ENCODE measurements at places on chromosomes 7 and 10. TPM values are rescaled to one million over a fixed set of nuclear protein-coding genes. Genes with fewer than 3 reads are reported as not detected.

- no peaks in the 10 kb centered on the region for H3K27me3 ChIP-seq
- H3K4me3 ChIP-seq = no peak overlapping the region
- no peaks in the 10 kb centered on the region for H3K36me3 ChIP-seq
- no peak overlapping the region for H3K27ac ChIP-seq
- no peaks in the 10 kb centered on the region for H3K4me1 ChIP-seq
Measured at GRCh38 chr7:20021831-20022230, 195.4 kb downstream of the MACC1 start.

GRCh38 chr7:43758822-43759683, 573 bp downstream of the BLVRA start:
- peak; percentile 65 for DNase-seq
- H3K27ac ChIP-seq = peak overlapping the region; percentile 68
- H3K4me1 ChIP-seq = peaks cover 33% of the 10 kb centered on the region
- H3K4me3 ChIP-seq = peak overlapping the region; percentile 64
- H3K36me3 ChIP-seq = no peaks in the 10 kb centered on the region
- peaks cover 4% of the 10 kb centered on the region for H3K27me3 ChIP-seq

DNA sequence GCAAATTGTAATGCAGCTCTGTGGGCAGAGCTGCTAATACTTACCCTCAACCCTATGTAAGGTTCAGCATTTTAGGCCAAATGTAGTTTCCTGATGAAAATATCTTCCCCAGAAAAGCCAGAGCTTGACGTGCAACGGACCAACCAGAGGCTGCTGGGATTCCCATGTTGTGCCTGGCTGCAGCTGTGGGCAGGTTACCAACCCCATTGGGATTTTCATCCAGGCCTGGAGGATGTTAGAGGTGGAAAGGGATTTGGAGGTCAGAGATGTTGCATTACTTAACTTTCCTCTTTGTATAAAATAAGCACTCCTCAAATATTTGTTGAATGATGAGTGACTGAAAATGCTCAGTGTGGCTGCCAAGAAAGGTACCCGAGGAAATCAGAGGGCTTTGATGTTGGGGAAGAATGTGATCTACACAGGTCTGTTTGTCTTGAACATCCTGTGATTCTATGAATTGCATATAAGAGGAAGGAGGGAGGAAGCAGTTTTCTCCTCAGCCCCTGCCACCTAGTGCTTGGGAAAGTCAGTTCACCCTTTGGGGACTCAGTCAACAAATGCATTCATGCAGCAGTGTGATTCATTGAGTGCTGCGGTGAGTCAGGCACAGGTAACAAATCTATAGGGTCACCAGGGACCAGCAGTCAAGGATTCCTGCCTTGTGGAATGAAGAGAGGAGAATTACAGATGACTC, 487.2 kb downstream of the RPS24 start:
- no peak overlapping the region for H3K4me3 ChIP-seq
- H3K27me3 ChIP-seq = peaks cover 14% of the 10 kb centered on the region
- DNase-seq = peak; percentile 36
- no peaks in the 10 kb centered on the region for H3K4me1 ChIP-seq
- H3K27ac ChIP-seq = no peak overlapping the region
- no peaks in the 10 kb centered on the region for H3K36me3 ChIP-seq

GRCh38 chr7:118104812-118105441, 79.0 kb upstream of the LSM8 start:
- no peak overlapping the region for H3K27ac ChIP-seq
- no peaks in the 10 kb centered on the region for H3K27me3 ChIP-seq
- no peaks in the 10 kb centered on the region for H3K4me1 ChIP-seq
- H3K4me3 ChIP-seq = no peak overlapping the region
- no peaks in the 10 kb centered on the region for H3K36me3 ChIP-seq

DNA sequence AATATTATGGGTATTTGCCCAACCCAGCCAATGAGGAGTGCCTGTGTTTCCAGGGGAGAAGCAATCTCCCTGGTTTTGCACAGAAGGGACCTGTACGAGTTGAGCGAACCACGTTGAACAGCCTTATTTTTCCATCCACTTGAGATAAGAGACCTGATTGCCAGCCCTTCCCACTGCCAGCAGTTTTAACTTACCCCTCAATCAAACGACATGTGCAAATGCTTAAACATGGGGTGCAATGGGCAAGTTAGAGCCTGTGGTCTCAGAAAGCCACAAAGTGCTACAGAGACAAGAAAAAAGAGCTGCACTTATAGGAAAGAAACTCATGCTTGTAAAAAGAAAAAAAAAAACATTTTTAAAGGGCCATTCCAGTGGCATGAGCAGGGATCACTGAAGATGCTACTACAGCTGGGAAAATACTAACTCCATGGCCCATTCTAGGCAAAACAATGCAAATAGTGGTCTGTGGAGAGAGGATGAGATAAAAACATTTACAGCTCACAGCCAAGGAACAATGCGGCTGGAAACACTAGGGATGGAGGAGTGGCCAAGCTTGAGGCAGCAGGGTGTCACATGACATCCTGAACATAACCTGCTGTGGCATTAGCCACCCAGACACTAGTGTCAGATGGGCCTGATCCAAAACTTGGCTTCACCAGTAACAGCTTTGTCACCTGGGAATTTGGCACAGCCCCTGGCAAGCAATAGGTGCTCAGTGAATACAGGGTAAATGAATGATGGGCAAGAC, 162.8 kb downstream of the ELMO1 start:
- peak overlapping the region; percentile 62 for H3K27ac ChIP-seq
- peaks cover 14% of the 10 kb centered on the region for H3K36me3 ChIP-seq
- DNase-seq = peak; percentile 39
- H3K4me3 ChIP-seq = no peak overlapping the region
- H3K27me3 ChIP-seq = no peaks in the 10 kb centered on the region
- peaks cover 30% of the 10 kb centered on the region for H3K4me1 ChIP-seq

GRCh38 chr7:95863-96260, 96.5 kb upstream of the FAM20C start:
- peaks cover 21% of the 10 kb centered on the region for H3K27me3 ChIP-seq
- H3K36me3 ChIP-seq = no peaks in the 10 kb centered on the region
- H3K4me3 ChIP-seq = no peak overlapping the region
- DNase-seq = no peak

GRCh38 chr10:71044720-71045119, 156.4 kb upstream of the PCBD1 start:
- H3K27me3 ChIP-seq = no peaks in the 10 kb centered on the region
- no peak overlapping the region for H3K4me3 ChIP-seq
- H3K4me1 ChIP-seq = no peaks in the 10 kb centered on the region
- DNase-seq = no peak
- H3K27ac ChIP-seq = no peak overlapping the region
- H3K36me3 ChIP-seq = no peaks in the 10 kb centered on the region

DNA sequence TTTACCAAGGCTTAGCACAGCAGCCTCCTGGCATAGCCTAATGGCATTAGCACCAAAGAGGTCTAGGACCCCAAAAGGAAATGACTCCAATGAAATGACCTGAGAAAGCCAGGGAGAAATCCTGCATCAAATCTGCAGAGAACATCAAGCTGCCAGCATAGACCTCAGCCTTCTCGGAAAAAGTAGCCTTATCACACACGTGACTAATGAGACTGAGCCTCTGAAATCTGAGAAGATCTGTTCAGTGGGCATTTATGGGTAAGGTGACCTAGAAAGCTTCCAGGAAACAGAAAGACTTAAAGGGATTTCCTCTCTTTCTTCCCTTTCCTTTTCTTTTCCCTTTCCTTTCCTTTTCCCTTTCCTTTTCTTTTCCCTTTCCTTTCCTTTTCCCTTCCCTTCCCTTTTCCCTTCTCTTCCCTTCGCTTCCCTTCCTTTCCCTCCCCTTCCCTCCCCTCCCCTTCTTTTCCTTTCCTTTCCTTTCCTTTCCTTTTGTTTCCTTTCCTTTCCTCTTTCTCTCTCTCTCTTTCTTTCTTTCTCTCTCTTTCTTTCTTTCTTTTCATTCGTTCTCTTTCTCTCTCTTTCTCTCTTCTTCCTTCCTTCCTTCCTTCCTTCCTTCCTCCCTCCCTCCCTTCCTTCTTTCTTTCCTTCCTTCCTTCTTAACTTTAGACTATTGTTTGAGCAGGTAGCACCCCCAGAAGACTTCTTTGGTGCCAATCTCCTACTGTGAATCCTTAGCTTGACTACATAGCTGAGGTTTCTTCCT, 23.1 kb upstream of the PTTG1IP2 start:
- peaks cover 17% of the 10 kb centered on the region for H3K27me3 ChIP-seq
- H3K27ac ChIP-seq = no peak overlapping the region
- H3K4me3 ChIP-seq = no peak overlapping the region
- no peaks in the 10 kb centered on the region for H3K4me1 ChIP-seq
- DNase-seq = no peak

DNA sequence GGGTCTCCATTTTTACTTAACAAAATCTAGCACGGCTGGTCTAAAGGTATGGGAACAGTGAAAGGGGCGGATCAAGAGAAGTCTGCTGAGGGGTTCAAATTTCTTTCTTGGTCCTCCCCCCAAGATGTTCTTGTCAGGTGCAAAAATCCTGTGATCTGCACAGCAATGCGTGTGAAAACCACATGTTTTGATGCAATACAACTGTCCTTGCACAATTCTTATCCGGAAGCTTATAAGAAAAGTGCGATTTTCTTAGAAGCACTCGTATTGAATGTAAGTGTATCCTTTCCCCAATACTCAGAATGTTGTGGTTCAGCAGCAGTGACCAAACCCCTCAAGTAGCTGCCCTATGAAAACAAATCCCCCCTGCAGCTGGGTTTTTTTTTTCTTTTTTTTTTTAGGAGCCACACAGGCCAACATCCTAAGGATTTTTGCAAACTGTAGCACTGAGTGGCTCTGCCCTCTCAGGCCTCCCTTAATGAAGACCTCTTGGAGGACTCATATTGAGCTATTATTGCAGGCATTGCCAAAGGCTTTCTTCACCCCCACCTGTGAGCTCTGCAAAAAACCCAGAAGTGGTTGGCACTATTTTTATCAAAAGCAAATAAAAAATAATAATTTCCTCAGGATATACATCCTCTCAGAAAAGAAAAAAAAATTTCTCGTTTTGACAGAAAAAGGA, 151.9 kb upstream of the ITGB1 start:
- peaks cover 6% of the 10 kb centered on the region for H3K27me3 ChIP-seq
- peaks cover 57% of the 10 kb centered on the region for H3K4me1 ChIP-seq
- no peak overlapping the region for H3K4me3 ChIP-seq
- H3K27ac ChIP-seq = peak overlapping the region; percentile 83
- no peak for DNase-seq

GRCh38 chr10:75606203-75606779, 174.9 kb downstream of the LRMDA start:
- H3K36me3 ChIP-seq = no peaks in the 10 kb centered on the region
- no peaks in the 10 kb centered on the region for H3K27me3 ChIP-seq
- no peak for DNase-seq
- H3K27ac ChIP-seq = no peak overlapping the region
- H3K4me3 ChIP-seq = no peak overlapping the region

GRCh38 chr10:109912335-109913281, 10.7 kb downstream of the XPNPEP1 start:
- no peak overlapping the region for H3K4me3 ChIP-seq

- H3K4me1 ChIP-seq = no peaks in the 10 kb centered on the region
- no peaks in the 10 kb centered on the region for H3K27me3 ChIP-seq
- DNase-seq = no peak
- no peak overlapping the region for H3K4me3 ChIP-seq
Measured at GRCh38 chr10:20265146-20265545, 448.9 kb downstream of the PLXDC2 start.

- no peaks in the 10 kb centered on the region for H3K36me3 ChIP-seq
- peak; percentile 48 for DNase-seq
- H3K27ac ChIP-seq = no peak overlapping the region
- peaks cover 2% of the 10 kb centered on the region for H3K27me3 ChIP-seq
- no peaks in the 10 kb centered on the region for H3K4me1 ChIP-seq
- H3K4me3 ChIP-seq = no peak overlapping the region
Measured at GRCh38 chr10:10677479-10677878, 340.2 kb upstream of the CELF2 start.

GRCh38 chr10:77637532-77638320, at the start of gene KCNMA1:
Gene KCNMA1, minus strand, starts transcription at chr10:77637808.
- peaks cover 75% of the 10 kb centered on the region for H3K27me3 ChIP-seq
- no peak within 1 kb of the TSS for H3K4me3 ChIP-seq
- H3K4me1 ChIP-seq = peaks cover 5% of the 10 kb centered on the region
- no peak for DNase-seq
- H3K36me3 ChIP-seq = no peaks in the 10 kb centered on the region
- no peak within 1 kb of the TSS for H3K27ac ChIP-seq

DNA sequence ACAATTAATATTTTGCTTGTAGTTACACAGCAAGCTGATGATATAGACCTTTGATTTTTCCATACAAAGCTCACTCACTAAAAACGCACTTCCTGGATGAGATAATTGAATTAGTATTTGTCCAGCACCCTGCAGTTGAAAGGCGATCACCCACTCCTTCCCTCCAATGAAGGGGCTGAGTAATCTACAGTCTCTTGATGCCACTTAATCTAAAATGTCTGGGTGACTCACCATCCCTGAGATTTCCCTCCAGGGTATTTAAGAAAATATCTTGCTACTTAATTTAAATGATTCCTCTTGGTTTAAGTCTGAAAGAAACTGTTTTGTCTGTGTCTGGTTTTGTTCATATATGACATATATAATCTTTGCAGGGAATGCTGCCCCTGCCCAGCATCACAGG, 515.3 kb downstream of the GRID1 start:
- no peaks in the 10 kb centered on the region for H3K36me3 ChIP-seq
- no peaks in the 10 kb centered on the region for H3K4me1 ChIP-seq
- no peak for DNase-seq
- H3K4me3 ChIP-seq = no peak overlapping the region

DNA sequence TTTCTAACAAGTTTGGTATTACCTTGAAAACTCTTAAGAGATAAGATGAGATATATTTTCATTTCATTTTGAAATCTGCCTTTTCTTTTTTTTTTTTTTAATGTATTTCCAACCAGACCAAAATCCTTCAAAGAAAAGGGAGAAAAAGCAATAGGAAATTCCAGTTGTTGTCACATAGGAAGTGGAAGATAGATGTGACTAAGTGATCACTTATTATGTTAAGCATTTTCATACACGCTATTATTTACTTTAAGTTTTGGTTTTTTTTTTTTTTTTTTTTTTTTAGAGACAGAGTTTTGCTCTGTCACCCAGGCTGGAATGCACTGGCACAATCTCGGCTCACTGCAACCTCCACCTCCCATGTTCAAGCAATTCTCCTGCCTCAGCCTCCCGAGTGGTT, 197.2 kb upstream of the FRMD4A start:
- H3K27me3 ChIP-seq = no peaks in the 10 kb centered on the region
- H3K4me3 ChIP-seq = no peak overlapping the region
- H3K27ac ChIP-seq = peak overlapping the region; percentile 16
- H3K36me3 ChIP-seq = peaks cover 45% of the 10 kb centered on the region
- no peak for DNase-seq

DNA sequence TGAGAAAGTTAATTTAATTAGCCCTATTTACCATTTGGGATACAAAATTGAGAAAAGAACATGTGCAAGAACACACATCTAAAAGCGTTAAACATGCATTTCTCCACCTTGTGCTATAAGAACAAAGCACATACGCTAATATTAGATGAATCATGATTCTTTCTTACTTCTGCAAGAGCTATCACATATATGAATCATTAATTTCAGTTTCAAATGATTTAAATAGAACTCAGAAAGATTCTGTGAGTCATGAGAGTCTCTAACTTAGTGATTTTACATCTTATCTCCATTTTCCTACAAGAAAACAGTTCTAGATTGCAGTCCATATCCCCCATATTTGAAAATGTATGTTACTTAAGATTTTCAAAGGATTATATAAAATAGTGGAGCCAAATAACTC, 173.9 kb downstream of the RNLS start:
- no peak overlapping the region for H3K27ac ChIP-seq
- H3K36me3 ChIP-seq = peaks cover 4% of the 10 kb centered on the region
- H3K4me3 ChIP-seq = no peak overlapping the region
- DNase-seq = no peak

The COA1 gene
- total RNA-seq = 66.7 TPM

The TEX36 gene
- not detected for total RNA-seq

The GRID2IP gene
- 0.26 TPM for total RNA-seq

The FBXL13 gene
- 0.18 TPM for total RNA-seq

The ZNF853 gene
- total RNA-seq = 1.3 TPM

The LAMB4 gene
- not detected for total RNA-seq

The MRPS16 gene
- total RNA-seq = 110 TPM

The SYNPO2L gene
- total RNA-seq = 0.06 TPM
